ENCODE measurements at places on chromosomes 1 and 21.

DNA sequence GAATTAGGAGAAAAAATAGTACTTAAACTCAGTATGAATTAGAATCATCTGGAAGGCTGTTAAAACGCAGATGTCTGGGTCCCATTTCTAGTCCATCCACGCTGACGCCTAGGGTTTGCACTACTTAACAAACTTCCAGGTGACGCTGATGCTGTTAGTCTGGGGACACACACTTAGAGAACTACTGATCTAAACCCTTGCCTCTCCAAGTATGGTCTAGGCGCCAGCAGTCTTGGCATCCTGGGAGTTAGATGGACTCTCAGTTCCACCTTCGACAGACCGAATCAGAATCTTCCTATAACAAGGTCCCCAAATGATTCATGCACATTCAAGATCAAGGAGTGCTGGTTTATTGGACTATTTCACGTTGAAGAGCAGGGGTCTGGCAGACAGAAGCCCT lies 11.5 kb downstream of the DIO1 start:
- no peak for DNase-seq

GRCh38 chr21:36487641-36488307 lies 7.9 kb upstream of the CLDN14 start:
- DNase-seq, result no peak

DNA sequence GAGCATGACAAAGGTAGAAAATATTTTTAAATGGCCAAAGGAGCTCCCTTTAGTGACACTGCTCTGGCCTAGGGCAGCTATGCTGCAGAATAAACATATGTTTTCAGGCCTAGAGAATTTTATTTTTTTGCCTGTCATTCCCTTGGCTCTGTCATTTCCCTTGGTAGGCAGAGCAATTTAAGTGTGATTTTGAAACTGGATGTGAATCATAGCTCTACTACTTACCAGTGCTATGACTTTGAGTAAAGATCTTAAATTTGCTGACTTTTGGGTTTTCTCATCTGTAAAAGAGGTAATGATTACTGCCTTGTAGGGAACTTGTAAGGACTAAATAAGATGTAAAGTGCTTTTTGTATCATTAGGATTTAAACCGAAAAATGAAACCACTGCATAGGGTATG lies 189.0 kb upstream of the ZRANB2 start:
- no peak for DNase-seq

- DNase-seq, result no peak
Observed at GRCh38 chr1:212500983-212501382, 68.3 kb downstream of the NENF start.

DNA sequence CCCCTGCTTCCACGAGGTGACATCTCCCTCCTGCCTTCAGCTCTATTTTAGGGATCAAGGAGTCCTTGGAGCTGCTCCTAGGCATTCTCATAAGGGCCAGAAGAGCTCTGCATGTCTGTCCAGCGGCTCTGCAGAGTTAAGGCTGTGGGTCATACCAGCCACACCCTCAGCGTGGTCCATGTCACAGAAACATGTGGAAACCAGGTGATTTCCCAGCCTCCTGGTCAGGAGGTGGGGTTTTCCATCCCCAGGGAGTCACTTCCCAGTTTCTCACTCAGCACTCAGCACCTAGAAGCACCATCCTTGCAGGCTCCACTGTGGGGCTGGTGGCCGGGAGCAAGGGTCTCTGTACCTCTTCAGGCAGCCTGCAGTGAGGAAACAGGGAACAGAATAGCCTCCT lies 1.4 kb upstream of the TNFRSF1B start:
- DNase-seq, result no peak

GRCh38 chr21:38938343-38938742 lies 132.6 kb downstream of the ETS2 start:
- DNase-seq, result peak; percentile 73

- no peak for DNase-seq
Observed at GRCh38 chr1:156909671-156910070, 10.8 kb upstream of the LRRC71 start.

- no peak for DNase-seq
Observed at GRCh38 chr1:223872308-223872901, 26.7 kb upstream of the TP53BP2 start.

GRCh38 chr1:161390559-161390858 lies 22.8 kb upstream of the CFAP126 start:
- DNase-seq, result no peak

- peak; percentile 42 for DNase-seq
Observed at GRCh38 chr1:226738421-226738994, 574 bp downstream of the ITPKB start.

DNA sequence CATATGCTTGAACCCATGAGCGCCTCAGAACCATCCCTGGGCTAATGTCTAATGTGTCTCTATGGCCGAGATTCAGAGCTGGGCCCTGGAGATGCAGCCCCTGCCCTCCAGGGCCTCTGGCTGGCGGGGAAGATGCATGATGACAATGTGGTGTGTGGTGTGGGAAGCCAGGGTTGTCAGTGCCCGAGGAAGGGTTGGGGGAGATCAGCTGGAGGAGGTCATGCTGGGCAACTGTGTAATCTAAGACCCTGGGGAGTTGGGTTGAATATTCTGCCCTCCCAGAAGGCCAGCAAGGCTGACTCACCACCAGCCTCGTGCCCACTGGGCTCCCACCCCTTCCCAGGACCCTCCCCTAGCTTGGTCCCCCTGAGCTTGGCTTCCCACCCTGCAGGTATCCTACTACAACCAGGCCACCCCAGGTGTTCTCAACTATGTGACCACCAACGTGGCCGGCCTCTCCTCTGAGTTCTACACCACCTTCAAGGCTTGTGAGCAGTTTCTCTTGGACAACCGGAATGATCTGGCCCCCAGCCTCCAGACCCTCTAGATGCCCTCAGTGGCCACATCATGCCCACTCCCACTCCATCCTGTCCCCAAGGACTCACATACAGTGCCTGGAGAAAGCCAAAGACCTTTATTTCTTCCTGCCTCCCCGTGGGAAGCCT lies 14.6 kb downstream of the FAM151A start:
- no peak for DNase-seq

GRCh38 chr21:34534522-34534921 lies 22.5 kb upstream of the KCNE1 start:
- DNase-seq, result peak; percentile 44

- DNase-seq, result no peak
Observed at GRCh38 chr1:63630238-63630637, 37.0 kb downstream of the PGM1 start.

DNA sequence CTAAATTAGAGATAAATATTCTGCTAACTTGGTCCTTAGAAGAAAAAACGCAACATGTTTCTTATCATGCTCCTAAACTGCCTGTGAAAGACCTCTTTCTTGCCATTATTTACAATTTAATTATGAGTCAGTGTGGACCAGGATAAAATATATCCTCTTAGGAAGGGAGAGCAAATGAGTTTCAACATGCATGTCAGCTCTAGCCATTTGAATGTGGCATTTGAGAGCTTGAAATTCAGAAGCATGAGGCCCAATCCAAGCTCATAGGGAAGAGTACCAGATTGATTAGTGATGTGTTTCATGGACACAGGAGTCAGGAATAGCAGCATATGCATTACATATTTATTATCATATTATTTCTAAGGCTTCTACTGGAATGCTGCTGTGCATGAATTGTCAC lies 39.3 kb downstream of the TBX15 start:
- no peak for DNase-seq

DNA sequence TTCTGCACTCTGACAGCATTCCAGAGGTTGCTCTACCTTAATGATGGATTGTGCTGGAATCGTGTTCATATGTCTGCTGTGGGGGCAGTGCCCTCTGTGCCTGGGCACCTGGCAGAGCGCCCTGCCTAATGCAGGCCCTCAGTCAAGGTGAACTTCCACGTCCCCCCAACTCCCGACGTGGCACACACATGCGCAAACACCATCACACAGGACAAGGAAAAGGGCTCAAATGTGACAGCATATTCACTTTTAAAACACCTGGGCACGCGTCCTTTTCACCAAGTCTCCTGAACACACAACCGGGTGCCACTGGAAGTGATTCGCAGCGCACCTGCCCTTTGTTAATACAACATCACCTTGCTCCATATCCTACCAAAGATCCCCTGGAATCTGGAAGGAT lies 11.7 kb downstream of the TPRG1L start:
- no peak for DNase-seq

DNA sequence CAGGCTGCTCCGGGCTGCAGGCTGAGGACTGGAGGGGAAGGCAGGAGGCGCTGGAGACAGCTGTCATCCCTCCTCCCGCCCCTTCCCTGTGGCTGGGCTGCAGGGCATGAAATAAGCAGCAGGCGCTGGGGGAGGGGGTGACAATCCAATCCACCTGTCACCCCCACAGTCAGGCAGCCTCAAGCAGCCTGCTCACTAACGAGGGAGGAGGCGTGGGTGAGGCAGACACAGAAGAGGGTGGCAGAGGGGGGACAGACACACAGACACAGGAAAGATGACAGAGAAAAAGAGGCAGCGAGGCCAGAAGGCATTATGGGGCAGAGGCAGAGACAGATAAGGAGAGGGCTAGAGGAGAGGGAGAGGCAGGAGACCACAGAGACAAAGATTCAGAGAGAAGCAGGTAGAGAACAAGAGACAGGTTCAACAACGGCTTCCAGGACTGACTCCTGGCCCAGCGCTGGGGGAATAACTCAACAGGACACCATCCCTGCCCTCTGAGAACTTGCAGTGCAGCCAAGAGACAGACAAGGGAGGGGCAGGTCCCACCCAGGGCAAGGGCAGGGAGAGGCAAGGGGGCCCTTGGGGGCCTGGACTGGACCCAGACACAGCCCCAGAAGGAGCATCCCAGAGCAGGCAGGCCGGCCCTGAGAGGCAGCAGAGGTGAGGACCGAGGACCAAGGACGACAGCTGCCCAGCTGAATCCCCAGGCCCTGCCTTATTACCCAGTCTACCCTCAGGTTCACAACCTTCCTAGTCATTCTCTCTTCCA lies 11.2 kb downstream of the MEF2D start:
- no peak for DNase-seq

- no peak for DNase-seq
Observed at GRCh38 chr1:234776876-234777855, 167.2 kb upstream of the IRF2BP2 start.

GRCh38 chr1:82034812-82035211 lies 234.1 kb downstream of the ADGRL2 start:
- no peak for DNase-seq

DNA sequence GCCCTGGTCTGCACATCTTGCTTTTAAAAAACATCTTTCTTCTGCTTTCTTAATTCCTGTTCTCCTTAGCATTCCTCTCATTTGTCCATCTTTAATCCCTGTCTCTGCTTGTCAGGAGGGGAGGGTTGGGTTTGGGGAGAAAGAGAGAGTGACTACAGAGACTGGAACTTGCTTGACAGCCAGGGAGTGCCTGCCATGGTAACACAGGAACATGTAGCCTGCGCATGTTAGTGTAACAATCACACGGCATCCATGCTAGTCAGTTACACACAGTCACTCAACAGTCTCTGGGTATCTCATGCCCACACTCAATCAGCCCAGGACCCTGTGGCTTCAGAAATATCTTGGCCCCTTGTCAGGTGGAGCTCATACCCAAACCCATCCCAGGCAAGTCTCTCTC lies 818 bp upstream of the TFAP2E start:
- no peak for DNase-seq

DNA sequence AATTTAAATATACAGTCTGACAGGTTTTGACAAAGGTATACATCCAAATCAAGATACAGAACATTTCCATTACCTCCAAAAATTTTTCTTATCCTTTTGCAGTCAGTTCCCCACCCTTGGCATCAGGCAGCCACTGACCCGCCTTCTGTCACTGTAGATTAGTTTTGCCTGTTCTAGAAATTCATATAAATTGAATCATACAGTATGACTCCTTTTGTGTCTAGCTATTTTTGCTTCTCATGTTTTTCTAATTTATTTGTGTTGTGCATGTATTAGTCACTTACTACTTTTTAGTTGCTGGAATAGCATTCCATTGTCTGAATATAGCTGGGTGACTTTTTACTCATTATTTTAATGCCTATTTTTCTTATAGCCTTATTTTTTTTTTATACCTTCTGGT lies 3.8 kb downstream of the UTP25 start:
- DNase-seq, result no peak

DNA sequence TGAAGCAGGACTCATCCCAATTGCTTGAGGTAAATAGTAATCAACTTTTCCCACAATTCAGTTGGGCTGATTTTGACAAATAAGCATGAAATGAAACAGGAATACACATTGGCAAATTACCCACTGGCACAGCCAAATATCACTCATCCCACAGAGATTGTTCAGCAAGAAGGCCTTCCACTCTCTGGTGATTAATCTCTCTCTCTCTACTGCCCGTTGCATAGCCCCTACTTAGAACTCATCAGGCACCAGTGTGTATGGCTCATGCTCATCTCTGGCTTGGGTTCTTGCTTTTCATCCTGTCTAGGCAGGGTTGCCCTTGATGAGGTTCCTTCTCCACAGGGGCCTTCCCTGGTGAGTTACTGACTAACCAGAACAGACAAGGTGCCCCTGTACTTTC lies 1.1 kb downstream of the BSDC1 start:
- DNase-seq, result no peak

GRCh38 chr1:2469103-2469940 lies 6.8 kb upstream of the PLCH2 start:
- no peak for DNase-seq

DNA sequence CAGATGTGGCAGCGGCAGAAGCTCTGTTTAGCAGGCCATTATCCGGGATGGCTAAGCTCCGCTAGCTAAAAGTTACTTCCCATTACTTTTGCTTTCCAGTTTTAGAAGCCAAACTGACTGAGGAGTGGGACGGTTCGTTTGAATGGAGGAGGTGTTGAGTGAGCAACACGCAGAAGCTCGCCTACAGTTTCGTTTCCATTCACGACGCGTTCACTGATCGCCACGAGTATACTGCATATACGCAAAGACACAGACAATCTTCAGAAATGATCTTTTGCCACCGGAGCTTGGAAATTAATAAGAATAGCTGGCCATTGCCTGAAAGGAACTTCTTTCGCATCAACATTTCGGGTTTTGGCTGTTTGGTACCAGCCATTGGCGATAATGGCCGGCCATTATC lies 14.6 kb downstream of the SON start:
- no peak for DNase-seq

- DNase-seq, result no peak
Observed at GRCh38 chr1:1297802-1298424, 9.8 kb downstream of the ACAP3 start.

GRCh38 chr1:223216531-223217205 lies 73.6 kb upstream of the TLR5 start:
- DNase-seq, result no peak

Measured in T-helper 2 cell treated with Interferon-gamma antibody and Interleukin-4, amounts not matched to agents 5 μg/mL and 100 μg/mL, for 36 hours (primary cell).